ENCODE measurements at places on chromosomes 11 and 22.

DNA sequence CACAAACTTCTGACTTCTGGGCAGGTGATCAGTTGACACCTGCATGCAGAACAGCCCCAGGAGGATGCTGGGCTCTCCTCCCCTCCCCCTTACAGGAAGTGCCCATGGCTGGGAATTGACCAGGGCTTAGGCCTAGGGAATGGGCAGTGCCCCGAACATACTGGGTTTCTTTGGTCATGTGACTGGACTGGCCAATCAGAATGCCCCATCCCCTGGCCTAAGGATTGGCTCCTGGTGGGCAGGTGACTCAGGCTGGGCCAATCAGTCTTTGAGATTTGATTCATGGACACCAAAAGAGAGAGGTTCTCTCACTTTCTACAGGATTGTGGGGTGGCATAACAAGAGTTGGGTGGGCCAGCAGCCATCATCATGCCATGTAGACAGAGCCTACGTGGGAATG is 37.1 kb downstream of the MCM5 start:
- DNase-seq = no peak

GRCh38 chr11:116930177-116930576 is 92.8 kb upstream of the APOA1 start:
- peak; percentile 37 for DNase-seq

DNA sequence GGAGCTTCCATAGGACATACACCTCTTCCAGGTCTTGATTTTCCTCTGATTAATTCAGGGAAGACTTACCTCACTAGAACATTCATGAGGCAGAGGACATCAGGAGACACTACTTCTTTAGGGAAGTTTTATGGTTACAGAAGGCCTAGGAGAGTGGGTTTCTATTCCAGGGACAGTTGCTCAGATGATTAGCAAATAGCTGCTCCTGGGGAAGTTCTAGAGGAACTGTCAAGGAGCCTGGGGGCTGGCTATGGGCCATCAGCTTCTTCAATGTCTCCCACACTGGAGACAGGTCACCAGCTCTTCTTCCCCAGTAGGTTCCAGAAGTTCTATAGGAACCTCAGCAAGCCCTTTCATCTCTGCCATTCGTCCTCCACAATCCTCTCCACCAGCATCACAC is 11.5 kb upstream of the OR10A5 start:
- no peak for DNase-seq

GRCh38 chr11:133082841-133083488 is 449.3 kb downstream of the OPCML start:
- DNase-seq = peak; percentile 17

DNA sequence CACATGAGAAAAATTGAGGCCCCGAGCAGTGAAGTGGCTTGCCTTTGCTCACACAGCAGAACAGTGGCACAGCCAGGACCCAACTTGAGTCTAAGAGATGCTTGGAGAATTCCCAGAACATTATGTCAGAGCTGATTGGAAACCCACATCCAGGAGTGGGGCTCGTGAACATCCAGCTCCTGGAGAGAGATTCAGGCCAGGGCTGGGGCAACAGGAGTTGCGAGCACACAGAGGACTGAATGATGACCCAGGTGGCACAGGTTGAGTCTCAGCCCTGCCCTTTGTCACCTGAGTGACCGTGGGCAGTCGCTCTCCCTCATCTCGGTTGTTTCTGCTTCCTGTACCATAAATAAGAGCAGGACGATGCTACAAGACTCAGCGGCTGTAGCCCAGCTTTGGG is 102.6 kb downstream of the MYO18B start:
- DNase-seq = no peak

DNA sequence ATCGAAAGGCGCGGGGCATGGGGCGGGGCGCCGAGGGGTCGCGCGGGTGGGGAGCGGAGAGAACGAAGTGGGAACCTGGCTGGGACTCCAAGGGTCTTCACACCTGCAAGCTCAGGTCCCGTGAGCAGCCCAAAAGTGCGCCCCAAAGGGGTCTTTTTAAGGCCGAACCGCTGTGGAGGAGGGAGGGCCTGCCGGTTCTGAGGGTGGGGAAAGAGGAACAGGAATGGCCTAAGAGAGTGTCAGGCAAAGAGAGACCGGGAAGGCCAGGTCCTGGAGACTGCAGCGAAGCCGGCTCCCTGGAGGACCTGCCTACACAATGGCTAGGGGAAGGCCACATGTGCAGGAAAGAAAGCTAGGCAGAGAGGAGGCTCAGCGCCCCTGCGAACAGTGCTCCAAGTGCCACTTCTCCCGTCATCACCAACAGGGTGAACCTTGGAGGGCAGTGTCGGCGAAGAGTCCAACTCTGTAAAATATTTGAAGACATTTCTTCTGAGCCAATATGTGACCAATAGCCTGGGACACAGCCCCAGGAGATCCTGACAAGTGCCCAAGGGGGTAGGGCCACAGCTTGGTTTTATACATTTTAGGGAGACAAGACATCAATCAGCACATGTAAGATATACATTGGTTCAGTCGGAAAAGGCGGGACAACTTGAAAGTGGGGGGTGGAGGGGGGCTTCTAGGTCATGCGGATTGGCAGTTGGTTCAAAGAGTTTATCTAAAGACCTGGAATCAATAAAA is 710 bp upstream of the DGCR2 start:
- no peak for DNase-seq

GRCh38 chr11:26332572-26332915 is 614 bp downstream of the ANO3 start:
- no peak for DNase-seq

- no peak for DNase-seq
Observed at GRCh38 chr11:67345920-67346819, 7.2 kb downstream of the POLD4 start.
